Esophagus mucosa (tissue), 1 donor: ENCODE measurements at places on chromosomes 2 and 18. TPM values are rescaled to one million over a fixed set of nuclear protein-coding genes. Genes with fewer than 3 reads are reported as not detected.

The GAREM1 gene
- total RNA-seq, result 22.9 TPM

- ATAC-seq, result no peak
These were observed 65.8 kb downstream of the RTP5 start for GRCh38 chr2:241935314-241935713.

DNA sequence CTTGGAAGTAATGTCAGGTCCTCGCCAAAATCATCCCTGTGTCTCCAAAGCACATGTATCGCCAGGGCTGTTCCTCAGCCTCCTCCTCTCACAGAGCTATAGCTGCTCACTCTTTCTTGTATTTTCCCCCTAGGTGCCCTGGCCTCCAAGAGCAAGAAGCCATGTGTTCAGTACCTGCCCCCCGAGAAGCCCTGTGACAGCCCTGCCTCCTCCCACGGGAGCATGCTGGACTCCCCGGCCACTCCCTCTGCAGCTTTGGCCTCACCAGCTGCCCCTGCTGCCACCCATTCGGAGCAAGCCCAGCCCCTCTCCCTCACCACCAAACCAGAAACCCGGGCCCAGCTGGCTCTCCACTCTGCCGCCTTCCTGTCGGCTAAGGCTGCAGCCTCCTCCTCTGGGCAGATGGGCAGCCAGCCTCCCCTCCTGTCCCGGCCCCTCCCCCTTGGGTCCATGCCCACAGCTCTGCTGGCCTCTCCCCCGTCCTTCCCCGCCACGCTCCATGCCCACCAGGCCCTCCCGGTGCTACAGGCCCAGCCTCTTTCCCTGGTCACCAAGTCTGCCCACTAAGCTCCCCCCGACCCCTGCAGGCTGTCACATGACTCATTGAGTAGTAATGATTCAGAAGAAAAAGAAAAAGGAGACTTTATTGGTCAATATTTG lies 18.8 kb downstream of the TGOLN2 start:
- peak; percentile 20 for ATAC-seq

The LYG2 gene
- not detected for total RNA-seq

GRCh38 chr2:14626873-14627272 lies 5.6 kb upstream of the LRATD1 start:
- ATAC-seq, result no peak

GRCh38 chr2:222481941-222482340 lies 57.6 kb downstream of the SGPP2 start:
- ATAC-seq, result no peak

The MEIS1 gene
- 31.8 TPM for total RNA-seq

DNA sequence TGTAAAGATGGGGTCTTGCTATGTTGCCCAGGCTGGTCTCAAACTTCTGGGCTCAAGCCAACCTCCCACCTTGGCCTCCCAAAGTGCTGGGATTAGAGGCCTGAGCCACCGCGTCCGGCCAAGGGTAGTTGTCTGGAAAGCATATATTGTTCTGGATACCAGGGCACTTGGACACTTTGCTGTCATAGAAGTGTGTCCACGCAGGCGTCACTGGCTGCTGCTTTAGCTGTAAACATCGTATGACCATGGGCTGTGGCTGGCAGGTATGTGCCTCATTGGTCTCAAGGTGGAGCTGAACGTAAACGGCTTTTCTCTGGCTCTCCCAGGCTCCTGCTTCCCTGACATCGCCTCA lies 3.2 kb upstream of the GPR35 start:
- ATAC-seq, result no peak

DNA sequence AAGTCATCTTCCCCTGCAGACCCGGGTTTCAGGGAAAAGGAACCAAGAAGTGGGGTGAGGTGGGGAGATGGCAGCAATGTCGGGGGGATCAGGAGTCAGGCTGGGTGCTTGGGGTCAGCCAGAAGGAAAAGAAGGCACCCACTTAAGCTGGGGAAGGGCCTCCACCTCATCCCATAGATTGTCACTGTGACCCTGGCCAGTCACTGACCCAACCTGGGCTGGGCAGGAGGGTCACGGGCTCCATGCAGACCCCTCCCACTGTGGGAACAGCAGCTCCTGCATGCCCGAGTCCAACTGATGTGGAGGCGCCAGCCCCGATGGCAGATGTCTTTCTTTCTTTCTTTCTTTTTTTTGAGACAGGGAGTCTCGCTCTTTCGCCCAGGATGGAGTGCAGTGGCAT lies 53.6 kb upstream of the HAAO start:
- no peak for ATAC-seq

GRCh38 chr18:31950583-31950982 lies 7.7 kb upstream of the TRAPPC8 start:
- no peak for ATAC-seq

GRCh38 chr2:86396291-86396785 lies 44.8 kb upstream of the KDM3A start:
- ATAC-seq, result peak; percentile 83

The RANBP2 gene
- 39.2 TPM for total RNA-seq

GRCh38 chr2:237384672-237385020 lies 29.3 kb downstream of the COL6A3 start:
- no peak for ATAC-seq

DNA sequence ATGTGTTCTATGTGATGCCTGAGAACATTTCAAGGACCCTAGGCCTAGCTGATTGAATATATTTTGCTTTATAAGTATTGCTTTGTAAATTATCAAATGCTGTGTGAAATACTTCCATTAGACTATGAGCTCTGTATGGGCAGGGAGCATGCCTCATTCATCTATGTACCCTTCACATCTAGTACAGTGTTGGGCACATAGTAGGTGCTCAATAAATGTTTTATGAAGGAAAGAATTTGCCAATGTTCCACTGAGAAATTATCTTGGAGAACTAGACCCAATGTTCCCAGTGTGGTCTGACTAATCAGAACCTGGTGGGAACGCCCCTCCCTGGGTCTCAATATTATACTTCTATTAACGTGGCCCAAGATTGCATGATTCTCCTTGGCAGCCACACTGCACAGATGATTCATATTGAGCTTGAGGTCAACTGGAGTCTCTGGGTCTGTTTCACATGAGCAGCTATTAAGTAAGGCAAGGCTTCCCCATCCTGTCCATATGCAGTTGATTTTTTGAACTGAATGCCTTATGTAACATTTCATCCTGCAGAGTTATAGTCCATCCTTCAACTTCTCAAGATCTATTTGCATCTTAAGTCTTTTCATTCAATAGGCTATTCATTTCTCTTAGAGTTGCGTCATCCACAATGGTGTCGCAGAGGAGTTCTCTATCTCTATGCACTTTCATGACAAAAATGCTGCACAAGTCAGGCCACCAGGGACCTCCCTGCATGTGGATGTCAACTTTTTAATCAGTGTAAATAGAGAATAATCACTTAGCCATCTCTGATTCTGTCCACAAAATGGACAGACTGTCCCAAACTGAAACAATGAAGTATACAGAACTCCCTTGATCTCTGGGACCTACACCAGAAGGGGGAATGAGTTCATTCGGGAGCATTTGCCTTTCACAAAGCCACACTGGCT lies 257.6 kb downstream of the CYP26B1 start:
- ATAC-seq, result peak; percentile 60

- no peak for ATAC-seq
These were observed 642 bp upstream of the SRSF7 start for GRCh38 chr2:38751596-38752410.

- ATAC-seq, result no peak
These were observed 145.0 kb downstream of the ZNF407 start for GRCh38 chr18:74742573-74743243.

The KANSL1L gene
- 6.4 TPM for total RNA-seq

DNA sequence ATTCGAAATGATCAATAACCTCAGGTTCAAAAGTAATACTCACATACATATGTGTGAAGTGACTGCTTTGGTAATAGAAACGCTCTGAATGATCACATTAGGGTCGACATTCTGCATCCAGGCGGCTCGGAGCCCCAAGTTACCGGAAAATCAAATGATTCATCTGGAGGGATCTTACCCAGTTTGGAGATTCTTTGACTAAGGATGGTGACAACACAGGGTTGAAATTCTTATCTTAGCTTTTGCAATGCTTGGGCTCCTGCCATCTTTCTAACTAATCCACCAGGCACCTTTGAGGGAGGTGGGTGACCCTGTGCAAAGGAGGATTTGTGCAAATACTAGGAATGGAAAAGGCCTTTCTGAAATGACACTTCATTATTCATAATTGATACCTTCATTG lies 10.8 kb downstream of the GBX2 start:
- no peak for ATAC-seq

The FABP1 gene
- total RNA-seq, result not detected

GRCh38 chr2:71586471-71586870 lies 133.1 kb downstream of the DYSF start:
- no peak for ATAC-seq

DNA sequence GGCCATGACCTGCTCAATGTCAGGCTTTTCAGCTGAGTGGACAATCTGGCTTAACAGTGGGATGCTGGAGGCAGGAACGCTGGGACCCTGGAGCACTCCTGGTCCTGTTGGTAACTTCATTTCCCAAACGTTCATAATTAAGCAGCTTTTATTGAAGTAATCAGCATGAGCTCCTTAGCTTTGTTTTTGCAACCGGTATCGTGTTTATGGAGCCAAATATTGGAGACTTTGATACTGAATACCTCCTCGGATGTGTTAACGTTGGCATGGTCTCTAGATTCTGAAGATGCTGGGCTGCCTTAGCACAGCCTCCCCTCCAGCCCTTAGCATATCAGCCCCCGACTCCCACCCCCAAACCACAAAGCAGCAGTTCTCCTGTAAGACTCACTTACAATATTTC lies 60.7 kb downstream of the OSR1 start:
- no peak for ATAC-seq

GRCh38 chr2:213149294-213149875 lies 2.0 kb downstream of the IKZF2 start:
- ATAC-seq, result no peak

The RETREG2 gene
- 41.6 TPM for total RNA-seq

The NMUR1 gene
- 0.08 TPM for total RNA-seq

The ITGAV gene
- total RNA-seq, result 28.1 TPM

The AFF3 gene
- total RNA-seq, result 0.96 TPM

DNA sequence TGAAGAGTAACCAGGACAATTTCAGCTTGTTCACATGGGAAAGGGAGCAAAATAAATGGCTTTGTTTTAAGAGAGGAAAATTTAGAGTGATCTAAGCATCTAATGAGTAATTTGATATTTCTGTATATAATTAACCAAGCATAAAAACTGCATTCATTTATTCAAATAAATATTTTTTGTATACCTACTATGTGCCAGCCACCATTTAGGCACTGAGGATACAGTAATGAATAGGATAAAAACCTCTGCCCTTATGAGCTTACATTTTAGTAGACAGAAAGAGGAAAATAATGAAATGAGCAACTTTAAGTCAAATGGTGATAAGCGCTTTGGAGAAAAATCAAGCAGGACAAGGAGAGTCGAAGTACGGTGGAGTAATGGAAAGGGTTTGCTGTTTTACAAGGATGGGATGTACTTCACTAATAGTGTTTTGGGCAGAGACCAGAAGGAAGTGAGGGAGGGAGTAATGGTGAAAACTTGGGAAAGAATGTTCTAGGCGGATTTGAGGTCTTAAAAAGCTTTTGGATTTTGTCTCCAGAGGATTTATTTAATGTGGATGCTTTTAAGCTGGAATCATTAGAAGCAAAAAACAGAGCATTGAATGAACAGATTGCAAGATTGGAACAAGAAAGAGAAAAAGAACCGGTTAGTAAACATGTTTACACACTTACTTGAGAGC lies 17.4 kb downstream of the NDC80 start:
- no peak for ATAC-seq

GRCh38 chr18:11470941-11471340 lies 138.5 kb upstream of the SLC35G4 start:
- ATAC-seq, result no peak

DNA sequence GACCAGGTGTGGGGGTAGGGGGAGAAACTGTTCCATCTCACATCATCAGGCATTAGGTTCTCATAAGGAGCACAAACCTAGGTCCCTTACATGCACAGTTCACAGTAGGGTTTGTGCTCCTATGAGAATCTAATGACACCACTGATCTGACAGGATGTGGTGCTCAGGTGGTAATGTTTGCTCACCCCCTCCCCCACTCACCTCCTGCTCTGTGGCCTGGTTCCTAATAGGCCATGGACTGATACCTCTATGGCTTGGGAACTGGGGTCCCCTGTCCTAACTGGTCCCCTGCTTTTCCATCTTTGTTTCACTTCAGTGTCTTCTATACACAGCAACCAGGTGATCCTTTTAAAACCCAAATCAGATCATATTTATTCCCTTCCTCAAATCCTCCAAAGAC lies 267.8 kb downstream of the TNS1 start:
- no peak for ATAC-seq

DNA sequence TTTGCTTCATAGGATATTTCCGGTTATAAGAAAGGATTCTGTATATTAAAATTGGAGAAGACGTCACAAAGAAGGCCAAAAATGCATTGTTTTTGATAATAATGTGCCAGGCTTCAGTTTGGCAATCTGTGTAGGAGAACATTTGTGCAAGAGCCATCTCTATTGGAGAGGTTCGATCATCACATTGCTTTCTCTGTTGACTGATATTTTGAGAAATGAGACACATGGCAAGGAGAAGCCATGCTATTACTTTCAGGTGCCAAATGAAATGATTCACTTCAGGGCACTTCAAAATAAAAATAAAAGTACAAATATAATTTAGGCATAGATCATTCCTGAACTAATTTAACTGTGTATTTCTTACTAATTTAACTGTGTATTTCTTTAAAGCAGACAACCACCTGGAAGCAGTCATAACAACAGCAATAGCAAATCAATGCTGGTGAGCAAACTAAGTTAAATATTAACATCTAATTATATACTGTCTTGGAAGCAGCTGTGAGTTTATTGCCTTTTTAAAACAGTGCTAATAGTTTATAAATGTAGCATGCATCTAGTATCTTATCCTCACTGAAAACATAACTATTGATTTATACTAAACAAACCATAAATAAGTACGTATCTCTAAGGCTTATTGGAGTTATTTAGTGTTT lies 50.2 kb upstream of the CHST9 start:
- no peak for ATAC-seq

The EGR4 gene
- total RNA-seq, result not detected

The FAM110C gene
- 44.3 TPM for total RNA-seq

- no peak for ATAC-seq
These were observed 1.8 kb downstream of the CBLN2 start for GRCh38 chr18:72542342-72542741.

The CMPK2 gene
- total RNA-seq, result 2.6 TPM

The COX5B gene
- 302 TPM for total RNA-seq

DNA sequence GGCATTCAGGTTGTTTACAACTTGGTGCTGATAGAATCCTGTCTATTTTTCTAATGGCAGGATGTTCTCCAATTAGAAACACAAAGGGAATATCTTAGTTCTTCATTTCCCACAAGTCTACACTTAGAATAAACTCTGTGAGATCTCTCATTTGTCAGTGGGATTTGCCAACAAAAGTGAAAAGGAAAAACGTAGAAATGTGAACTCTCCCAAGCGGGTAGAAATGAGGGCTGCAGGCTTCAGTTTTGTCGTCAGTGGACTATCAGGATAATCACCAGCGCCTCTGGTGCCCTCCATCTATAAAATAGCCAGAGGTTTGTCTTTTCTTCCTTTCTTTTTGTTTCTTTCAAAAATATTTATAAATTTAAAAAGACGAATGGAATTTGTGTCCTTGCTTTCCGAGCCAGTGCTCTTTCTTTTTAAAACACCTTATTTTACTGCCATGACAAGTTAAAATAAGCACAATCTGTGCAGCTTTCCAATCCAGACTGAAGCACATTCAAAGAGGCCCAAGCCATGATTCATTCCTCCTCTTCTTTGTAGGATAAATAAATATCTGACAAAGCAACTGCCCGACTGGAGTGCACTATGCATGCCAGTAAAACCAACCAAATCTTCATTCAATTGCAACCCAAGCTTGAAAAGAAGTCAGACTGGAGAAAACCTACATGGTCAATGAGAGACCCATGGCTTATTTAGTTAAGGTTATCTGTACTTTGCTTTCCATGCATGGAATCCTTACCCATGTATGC lies 185.8 kb downstream of the ANKRD44 start:
- ATAC-seq, result no peak

The RAX gene
- total RNA-seq, result not detected

The GRHL1 gene
- 123 TPM for total RNA-seq
